Endothelial cell (in vitro differentiated cells): ENCODE measurements at places on chromosomes 12 and 14.

- no peak for DNase-seq
These were observed 1.0 kb upstream of the GPD1 start for GRCh38 chr12:50102646-50103309.

- DNase-seq, result peak; percentile 87
These were observed 10.6 kb downstream of the DDX54 start for GRCh38 chr12:113174461-113175384.

GRCh38 chr12:98612696-98613334, 19.3 kb downstream of the SLC25A3 start:
- DNase-seq, result no peak

DNA sequence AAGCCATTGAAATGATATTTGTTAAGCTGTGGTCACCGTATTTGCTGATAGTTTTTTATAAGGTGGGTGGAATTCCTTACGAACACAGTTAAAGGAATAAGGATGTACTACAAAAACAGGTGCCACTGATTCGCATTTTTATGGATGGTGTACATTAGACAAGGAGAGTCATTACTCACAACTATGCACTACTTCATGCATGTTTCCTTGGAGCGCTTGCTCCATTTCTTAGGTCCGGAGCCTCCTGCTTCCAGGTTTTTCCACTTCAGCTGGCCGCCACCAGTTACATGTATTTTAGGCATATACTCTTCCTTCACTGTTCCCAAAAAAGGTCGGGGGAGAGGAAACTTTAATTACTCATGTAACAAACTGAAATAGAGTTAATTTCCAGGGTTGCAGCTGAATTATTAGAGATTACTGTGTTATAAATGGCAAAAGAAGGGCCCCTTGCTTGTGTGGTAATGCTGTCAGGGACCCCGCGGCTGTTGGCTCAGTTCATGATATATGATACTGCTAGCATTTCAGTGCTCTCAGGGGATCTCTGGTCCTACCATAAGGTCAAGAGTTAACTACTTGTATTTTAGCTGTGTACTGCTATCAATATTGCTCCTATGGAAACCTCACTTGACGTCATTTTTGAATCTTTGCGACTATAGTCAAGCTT, 454.7 kb downstream of the NPAS3 start:
- DNase-seq, result no peak

DNA sequence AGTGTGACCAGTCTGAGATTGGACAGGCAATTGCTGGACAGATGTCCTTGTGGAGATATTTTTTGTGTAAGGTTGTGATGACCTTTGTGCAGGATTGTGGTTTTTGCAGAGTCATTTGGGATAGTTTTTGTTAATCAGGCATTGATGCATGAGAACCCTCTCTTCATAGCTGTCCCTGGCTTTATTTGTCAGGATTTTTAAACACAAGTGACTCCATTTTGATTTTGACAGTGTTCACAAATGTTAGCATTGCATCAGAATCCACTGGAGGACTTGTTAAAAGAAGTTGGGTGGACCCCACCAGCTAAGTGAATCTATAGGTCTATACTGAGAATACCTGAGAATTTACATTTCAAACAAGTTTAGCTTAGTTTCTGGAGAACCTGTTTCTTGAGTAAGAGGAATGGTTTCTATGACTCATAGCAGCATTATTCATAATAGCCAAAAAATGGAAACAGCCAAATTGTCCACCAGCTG, 11.8 kb downstream of the FNTB start:
- DNase-seq, result no peak

GRCh38 chr12:49019443-49020324, 1.1 kb upstream of the PRKAG1 start:
- DNase-seq, result peak; percentile 52

- DNase-seq, result no peak
These were observed 209.7 kb upstream of the CDKN3 start for GRCh38 chr14:54186821-54187763.
